Mesenteric fat pad (tissue), 1 donor: ENCODE measurements at places on chromosomes 3 and 15. TPM values are rescaled to one million over a fixed set of nuclear protein-coding genes. Genes with fewer than 3 reads are reported as not detected.

The CLDN16 gene
- total RNA-seq = not detected

The POU1F1 gene
- not detected for total RNA-seq

The SGO1 gene
- 0.32 TPM for total RNA-seq

The INAFM2 gene
- 27.9 TPM for total RNA-seq

The PPP1R14D gene
- not detected for total RNA-seq

The ARHGAP31 gene
- 63.4 TPM for total RNA-seq

The STOML1 gene
- 18.6 TPM for total RNA-seq

The CCDC39 gene
- total RNA-seq = 0.64 TPM

The SLC28A2 gene
- total RNA-seq = not detected

The CCDC80 gene
- 426 TPM for total RNA-seq

The SLITRK3 gene
- not detected for total RNA-seq

The TJP1 gene
- total RNA-seq = 89.6 TPM

The FBXO40 gene
- 0.13 TPM for total RNA-seq

The WNT7A gene
- total RNA-seq = not detected

The CTDSPL gene
- 19.0 TPM for total RNA-seq

The MKRN3 gene
- total RNA-seq = not detected

The LHFPL4 gene
- total RNA-seq = not detected

The RAB7A gene
- total RNA-seq = 344 TPM

The SLC51A gene
- total RNA-seq = 1.3 TPM

The PP2D1 gene
- not detected for total RNA-seq

The RASL12 gene
- total RNA-seq = 4.7 TPM

The CPLX3 gene
- not detected for total RNA-seq

The CCR9 gene
- total RNA-seq = not detected

The ELL3 gene
- total RNA-seq = 2.0 TPM

The RTP1 gene
- total RNA-seq = not detected

The CDCP1 gene
- total RNA-seq = 4.8 TPM

The MRPS11 gene
- 60.9 TPM for total RNA-seq

The RTP3 gene
- total RNA-seq = not detected

The CILP gene
- 27.3 TPM for total RNA-seq

The SOX2 gene
- not detected for total RNA-seq

The ZBED2 gene
- total RNA-seq = not detected

The SUSD5 gene
- total RNA-seq = 0.26 TPM

The RUBCN gene
- 24.3 TPM for total RNA-seq

The GOLGA8O gene
- total RNA-seq = 1.5 TPM

The C15orf62 gene
- 0.19 TPM for total RNA-seq

The FMN1 gene
- total RNA-seq = 37.1 TPM

The EOMES gene
- total RNA-seq = 0.42 TPM
